ENCODE measurements at places on chromosomes 7 and 10. TPM values are rescaled to one million over a fixed set of nuclear protein-coding genes. Genes with fewer than 3 reads are reported as not detected.

DNA sequence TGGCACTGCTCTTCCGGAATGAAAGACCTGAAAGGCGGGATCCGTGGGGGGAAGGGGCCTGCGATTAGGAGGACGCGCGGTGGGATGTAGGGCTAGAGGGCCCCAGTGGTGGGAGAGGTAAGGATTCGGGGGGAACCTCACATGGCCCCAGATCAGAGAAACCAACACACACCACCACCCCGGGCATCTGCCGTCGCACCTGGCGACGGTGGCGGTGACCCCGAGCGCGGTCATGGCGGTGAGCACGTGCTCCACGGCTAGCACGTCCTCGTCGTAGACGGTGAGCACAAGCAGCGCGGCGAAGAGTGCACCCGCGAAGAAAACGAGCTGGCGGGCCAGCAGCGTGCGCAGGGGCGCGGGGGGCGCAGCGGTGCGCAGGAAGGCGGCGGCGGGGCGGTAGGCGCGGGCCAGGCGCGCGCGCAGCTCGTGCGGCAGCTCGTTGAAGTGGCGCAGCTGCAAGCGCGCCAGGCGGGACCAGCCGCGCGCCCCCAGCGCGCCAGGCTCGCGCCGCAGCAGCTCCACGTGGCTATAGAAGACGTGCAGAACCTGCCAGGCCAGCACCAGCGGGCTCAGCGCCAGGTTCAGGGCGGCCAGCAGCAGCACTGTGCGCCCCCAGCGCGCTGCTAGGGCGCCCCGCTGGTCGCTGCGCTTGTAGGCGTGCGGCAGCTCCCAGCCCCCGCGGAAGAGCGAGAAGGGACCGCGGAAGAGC lies 5.7 kb downstream of the ATG9B start:
- DNase-seq, result no peak

- DNase-seq, result no peak
These were observed 29.5 kb downstream of the WASL start for GRCh38 chr7:123719197-123719721.

DNA sequence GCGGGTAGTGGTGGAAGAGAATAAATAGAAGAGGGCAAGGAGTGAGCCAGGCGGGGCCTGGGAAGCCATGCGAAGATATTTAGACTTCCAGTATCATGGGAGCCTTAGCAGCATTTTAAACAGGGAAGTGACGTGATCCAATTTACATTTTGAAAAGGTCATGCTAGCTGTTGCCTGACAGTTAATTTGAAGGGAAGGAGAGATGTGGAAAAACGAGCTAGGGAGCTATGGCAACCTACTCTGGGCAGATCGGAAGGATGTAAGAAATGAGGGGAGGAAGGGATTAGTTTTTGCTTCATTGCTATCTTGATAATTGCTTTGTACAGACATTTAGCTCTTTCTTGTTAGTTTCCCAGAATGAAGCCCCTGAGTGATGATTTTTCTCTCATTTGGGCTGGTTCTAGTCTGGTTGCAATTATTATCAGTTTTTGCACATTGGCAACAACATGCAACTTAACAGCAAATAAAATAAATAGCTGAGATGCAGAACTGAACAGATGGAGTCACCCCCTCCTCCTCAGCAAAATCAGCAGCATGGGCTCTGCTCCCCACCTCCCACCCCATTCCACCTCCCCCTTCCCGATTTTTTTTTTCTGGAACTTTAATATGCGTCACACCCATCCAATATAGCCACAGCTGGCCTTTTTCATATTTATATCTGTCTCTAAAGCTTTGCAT lies 13.0 kb upstream of the CALU start:
- no peak for DNase-seq

GRCh38 chr10:64484811-64485330 lies 963.7 kb downstream of the REEP3 start:
- no peak for DNase-seq

NEURL1 gene
- total RNA-seq, result 0.50 TPM

LMOD2 gene
- not detected for total RNA-seq

DKK1 gene
- total RNA-seq, result 240 TPM

TMEM236 gene
- total RNA-seq, result 0.17 TPM

Data from mammary epithelial cell (primary cell).